ENCODE measurements at places on chromosomes 3 and 15.

- DNase-seq = no peak
These were observed 105.0 kb downstream of the EDEM1 start for GRCh38 chr3:5292512-5292911.

- no peak for DNase-seq
These were observed 619.0 kb downstream of the MECOM start for GRCh38 chr3:169044331-169045113.

DNA sequence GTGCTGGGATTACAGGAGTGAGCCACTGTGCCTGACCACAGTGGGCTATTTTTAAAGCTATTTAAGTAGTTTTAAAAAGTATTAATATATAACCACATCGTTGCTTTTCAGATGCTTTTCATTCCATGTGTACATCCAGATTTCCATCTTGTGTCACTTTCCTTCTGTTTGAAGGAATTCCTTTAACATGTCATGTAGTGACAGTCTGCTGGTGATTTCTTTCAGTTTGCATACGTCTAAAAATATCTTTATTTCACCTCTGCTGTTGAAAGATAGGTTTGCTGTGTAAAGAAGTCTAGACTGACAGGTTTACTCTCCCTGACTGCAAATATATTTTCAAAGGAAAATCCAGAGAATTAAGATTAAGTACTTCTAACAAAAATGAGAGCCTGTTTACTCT, 12.2 kb downstream of the FAM240A start:
- DNase-seq = no peak

DNA sequence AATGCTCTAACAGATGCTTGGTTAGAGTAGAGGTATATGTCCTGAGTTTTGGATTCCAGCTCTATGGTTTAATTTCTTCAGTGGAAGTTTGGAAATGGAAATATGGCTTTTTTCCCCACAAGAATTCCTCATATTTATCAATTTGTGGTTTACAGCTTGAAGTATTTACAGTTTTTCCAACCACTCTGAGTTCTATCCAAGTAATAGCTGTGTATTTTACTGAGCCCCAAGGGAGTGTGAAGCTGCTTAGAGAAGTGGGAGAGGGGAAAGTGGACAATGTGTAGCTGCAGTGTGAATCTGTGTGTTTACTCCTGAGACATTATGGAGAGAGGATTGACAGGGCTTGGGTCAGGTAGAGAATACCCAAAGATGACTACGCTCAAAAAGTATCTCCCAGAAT, 54.5 kb downstream of the NEK11 start:
- DNase-seq = no peak

GRCh38 chr3:139342054-139342453, 1.8 kb upstream of the MRPS22 start:
- no peak for DNase-seq

DNA sequence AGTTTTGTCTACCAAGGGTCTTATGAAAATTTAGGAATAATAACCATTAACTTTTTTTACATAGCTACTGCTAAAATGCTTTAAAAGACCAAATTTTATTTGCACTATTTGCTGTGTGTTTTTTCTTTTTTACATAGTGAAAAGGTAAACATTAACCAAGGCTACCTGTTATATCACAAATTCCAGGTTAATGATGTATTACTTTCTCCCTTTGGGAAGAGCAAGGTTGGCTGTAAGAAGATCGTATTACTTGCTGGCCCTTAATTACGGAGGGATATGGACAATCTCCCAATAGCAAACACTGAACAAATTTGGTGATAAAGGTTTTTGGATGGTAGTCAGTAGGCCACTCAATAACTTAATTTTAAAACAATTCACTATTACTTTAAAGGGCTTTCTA, 22.4 kb downstream of the LRRC58 start:
- DNase-seq = no peak

- no peak for DNase-seq
These were observed 517.7 kb upstream of the TBL1XR1 start for GRCh38 chr3:177714945-177715344.

DNA sequence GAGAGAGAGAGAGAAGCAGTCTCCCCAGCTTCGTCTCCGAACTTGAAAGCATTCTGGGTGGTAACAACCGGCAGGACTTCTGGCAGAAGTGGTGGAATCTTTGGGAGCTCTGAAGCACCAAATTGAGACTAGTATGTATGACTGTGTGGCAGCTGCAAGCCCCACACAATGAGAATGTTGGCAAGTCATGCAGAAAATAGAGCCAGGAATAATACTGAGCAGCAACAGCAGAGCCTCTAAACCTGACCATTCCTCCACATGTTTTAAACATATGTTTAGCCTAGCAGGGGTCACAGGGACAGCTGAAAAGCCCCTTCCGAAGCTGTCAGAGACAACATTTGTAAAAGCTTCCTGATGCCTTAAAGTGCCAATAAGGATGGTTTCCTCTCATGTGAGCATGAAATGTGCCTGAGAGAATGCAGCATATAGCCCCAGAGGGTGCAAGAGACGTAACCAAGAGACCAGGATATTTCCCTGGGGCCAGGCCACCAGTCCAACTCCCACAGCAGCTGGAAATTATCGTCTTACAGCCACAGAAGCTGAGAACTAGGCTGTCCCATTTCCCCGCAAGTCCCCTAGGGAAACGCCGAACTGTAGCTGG, 178.6 kb upstream of the CCDC54 start:
- DNase-seq = no peak

DNA sequence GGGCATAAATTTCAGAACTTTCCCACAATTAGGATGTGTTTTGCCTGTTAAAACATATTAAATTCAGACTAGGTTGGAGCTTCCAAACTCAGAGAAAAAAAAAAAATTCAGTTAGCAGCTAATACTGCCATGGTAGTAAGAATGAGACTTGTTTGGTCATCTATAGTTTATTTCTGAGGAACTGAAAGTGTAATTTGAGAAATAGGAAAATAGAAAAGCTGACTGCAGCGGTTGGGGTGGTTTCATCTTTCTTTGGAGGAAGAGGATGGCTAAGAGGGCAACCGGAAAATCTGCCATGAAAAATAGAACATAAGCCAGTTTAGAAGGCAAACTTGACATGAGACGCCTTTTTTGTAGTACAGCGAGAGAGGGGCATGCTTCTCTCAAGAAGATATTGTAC, 371.2 kb upstream of the ROBO2 start:
- no peak for DNase-seq

DNA sequence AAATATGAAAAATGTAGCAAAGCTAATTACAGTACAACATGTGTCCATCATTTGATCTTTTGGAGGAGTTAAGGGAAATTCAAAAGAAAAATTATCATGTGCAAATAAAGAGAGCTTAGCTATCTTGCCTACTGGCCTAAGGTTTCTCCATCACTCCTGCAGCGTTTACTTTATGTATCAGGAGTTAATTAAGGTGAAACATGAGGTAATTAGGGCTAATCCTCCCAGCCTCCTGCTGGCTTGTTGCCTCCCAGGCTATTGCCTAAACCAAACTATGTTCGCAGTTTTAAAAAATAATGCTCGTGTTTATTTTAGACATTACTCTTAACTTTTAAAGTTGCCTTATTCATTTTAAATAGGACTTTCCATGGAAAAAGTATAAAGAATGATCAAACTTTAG, 367.5 kb downstream of the ROBO2 start:
- no peak for DNase-seq

GRCh38 chr3:20240154-20240883, 54.3 kb upstream of the SGO1 start:
- DNase-seq = no peak

- DNase-seq = no peak
These were observed 72.2 kb downstream of the TOP2B start for GRCh38 chr3:25592510-25592968.

- no peak for DNase-seq
These were observed 123.6 kb upstream of the SKOR1 start for GRCh38 chr15:67701669-67702068.

GRCh38 chr15:87874896-87875711, 381.4 kb downstream of the NTRK3 start:
- no peak for DNase-seq

- no peak for DNase-seq
These were observed at the start of gene CCR3 for GRCh38 chr3:46242120-46242519. Gene CCR3 (plus strand): TSS chr3:46242460. CDS start chr3:46265159, 22,699 bp downstream.

DNA sequence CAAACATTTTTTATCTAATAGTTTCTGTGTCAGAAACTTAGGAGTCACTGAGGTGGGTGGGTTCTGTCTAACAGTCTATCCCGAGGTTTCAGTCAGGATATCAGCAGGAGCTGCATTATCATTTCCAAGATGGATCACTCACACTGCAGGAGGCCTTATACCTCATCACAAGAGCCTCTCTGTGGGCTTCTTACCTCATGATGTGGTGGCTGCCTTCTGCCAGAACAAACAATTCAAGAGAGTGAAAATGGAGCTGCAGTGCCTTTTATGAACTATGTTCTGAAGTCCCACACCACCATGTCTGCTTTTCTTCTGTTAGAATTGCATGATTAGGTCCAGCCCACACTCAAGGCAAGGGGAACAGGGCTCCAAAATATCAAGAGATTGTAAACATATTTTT, 27.9 kb downstream of the RFX7 start:
- no peak for DNase-seq

- DNase-seq = no peak
These were observed 66.6 kb downstream of the GAP43 start for GRCh38 chr3:115689928-115690327.

DNA sequence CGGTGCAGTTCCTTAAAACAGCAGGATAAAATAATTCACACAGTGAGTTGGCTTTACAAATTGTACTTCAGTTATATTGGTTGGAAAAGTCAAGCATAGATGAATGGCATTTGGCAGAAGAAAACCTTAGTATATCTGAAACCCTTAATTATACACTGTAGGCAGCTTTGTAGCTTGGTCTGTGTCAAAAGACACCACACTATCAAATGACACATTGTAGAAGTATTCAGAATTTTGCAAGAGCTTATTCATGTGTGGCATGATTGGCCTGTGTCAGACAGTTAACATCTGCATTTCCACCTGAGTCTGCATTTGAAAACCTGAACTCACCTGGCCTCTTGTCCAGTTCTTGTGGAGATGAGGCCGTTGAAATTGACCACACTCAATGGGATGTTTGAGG, 13.8 kb downstream of the TMEM266 start:
- no peak for DNase-seq

GRCh38 chr15:80596521-80596976, 98.6 kb upstream of the ABHD17C start:
- no peak for DNase-seq

GRCh38 chr3:161253711-161254110, 32.6 kb downstream of the NMD3 start:
- no peak for DNase-seq
